Thyroid gland (tissue), 4 donors: ENCODE measurements at places on chromosomes 13 and 19. TPM values are rescaled to one million over a fixed set of nuclear protein-coding genes. Genes with fewer than 3 reads are reported as not detected.

- DNase-seq: no peak
These were observed 16.9 kb upstream of the AP1M2 start for GRCh38 chr19:10603873-10604459.

- DNase-seq: no peak
These were observed 65.2 kb downstream of the GGACT start for GRCh38 chr13:100523411-100523810.

The ZNF584 gene
- total RNA-seq: 27.2 TPM

- DNase-seq: no peak
These were observed 12.2 kb downstream of the THSD1 start for GRCh38 chr13:52393572-52394357.

GRCh38 chr13:98143601-98144026 lies 720 bp downstream of the FARP1 start:
- peak; percentile 37 for DNase-seq
